Parietal lobe (tissue), 2 donors: ENCODE measurements at places on chromosomes 1 and 21. TPM values are rescaled to one million over a fixed set of nuclear protein-coding genes. Genes with fewer than 3 reads are reported as not detected.

The RPL5 gene
- 1,092 TPM for total RNA-seq

The ALX3 gene
- not detected for total RNA-seq

The KCNJ10 gene
- total RNA-seq = 3.4 TPM

The KANK4 gene
- 0.63 TPM for total RNA-seq

The MORC3 gene
- 124 TPM for total RNA-seq

The FNDC5 gene
- 16.9 TPM for total RNA-seq

The SYCP1 gene
- not detected for total RNA-seq

The DNAJC28 gene
- 5.0 TPM for total RNA-seq

The AMY1A gene
- total RNA-seq = not detected

The DIO1 gene
- not detected for total RNA-seq

The PRKAB2 gene
- total RNA-seq = 48.5 TPM

The FCRL6 gene
- total RNA-seq = not detected

The PKP1 gene
- total RNA-seq = not detected

The KIF26B gene
- 51.3 TPM for total RNA-seq

The KRTAP19-1 gene
- total RNA-seq = not detected

The LMX1A gene
- total RNA-seq = 0.31 TPM

The SPATA46 gene
- not detected for total RNA-seq

The RCSD1 gene
- 4.4 TPM for total RNA-seq

The TMEM61 gene
- not detected for total RNA-seq

The MPZ gene
- total RNA-seq = 2.2 TPM

The SDE2 gene
- 21.9 TPM for total RNA-seq

The TTC39A gene
- 0.94 TPM for total RNA-seq

The CLEC20A gene
- not detected for total RNA-seq

The REN gene
- not detected for total RNA-seq
